Glomerular endothelial cell (primary cell): ENCODE measurements at places on chromosomes 7 and 10.
A peak's percentile ranks its signal among the peaks of the same experiment; 100 is the strongest.

GRCh38 chr10:366186-366585 lies 230.9 kb downstream of the ZMYND11 start:
- no peak for DNase-seq

DNA sequence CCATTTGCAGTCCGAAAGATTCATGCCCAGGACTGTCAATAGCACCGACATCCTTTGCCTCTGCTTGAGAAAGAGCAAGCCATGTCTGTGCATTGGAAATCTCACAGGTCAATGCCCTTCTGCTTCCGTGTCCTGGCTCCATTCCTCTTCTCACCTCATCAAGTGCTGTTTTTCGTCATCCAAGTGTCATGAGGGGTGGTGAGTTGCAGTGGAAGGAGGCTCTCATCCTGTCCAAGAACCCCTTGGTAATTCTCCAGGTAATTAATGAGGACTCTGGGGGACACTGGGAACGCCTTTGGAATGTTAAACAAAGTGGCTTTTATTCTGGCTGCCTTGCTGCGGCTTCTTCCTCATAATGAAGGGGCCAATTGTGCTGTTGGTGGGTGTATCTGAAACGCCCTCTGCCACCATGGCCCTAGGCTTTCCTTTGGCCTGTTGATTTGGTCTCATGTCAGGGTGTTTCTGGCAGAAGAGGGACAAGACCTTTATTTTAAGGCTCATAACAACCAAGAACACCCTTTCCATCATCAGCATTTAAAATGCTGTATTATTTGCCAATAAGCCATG lies 57.7 kb downstream of the PPP1R3C start:
- DNase-seq, result no peak

DNA sequence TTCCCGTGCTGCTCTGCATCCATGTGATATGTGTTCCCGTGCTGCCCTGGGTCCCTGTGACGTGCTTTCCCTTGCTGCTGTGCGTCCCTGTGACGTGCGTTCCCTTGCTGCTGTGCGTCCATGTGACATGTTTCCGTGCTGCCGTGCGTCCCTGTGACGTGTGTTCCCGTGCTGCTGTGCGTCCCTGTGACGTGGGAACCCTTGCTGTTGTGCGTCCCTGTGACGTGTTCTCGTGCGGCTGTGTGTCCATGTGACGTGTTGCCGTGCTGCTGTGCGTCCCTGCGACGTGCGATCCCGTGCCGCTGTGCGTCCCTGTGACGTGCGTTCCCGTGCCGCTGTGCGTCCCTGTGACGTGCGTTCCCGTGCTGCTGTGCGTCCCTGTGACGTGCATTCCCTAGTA lies 45.8 kb downstream of the WDR37 start:
- no peak for DNase-seq

GRCh38 chr10:46558392-46559185 lies 2.1 kb upstream of the GPRIN2 start:
- DNase-seq, result no peak

GRCh38 chr7:18153183-18153748 lies 125.6 kb upstream of the PRPS1L1 start:
- no peak for DNase-seq

GRCh38 chr10:20768843-20769242 lies 128.3 kb downstream of the NEBL start:
- no peak for DNase-seq

DNA sequence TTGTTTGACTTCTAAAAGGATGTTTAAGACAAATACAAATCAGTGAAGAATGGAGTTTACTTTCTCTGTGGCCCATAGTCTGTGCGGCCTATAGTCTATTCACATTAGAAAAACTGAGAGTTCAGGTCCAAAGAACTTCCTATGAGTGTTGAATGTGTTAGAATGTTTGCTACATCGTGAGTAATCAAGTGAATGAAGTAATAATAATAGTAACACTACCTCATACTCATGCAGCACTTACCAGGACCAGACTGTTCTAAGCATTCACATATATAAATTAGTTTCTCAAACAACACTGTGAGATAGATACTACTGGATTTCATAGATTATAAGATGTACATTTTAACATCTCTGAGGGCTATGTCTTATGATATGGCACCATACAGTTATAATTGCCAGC lies 70.4 kb downstream of the RALA start:
- DNase-seq, result no peak

GRCh38 chr10:109030581-109031210 lies 892.6 kb downstream of the XPNPEP1 start:
- DNase-seq, result no peak

GRCh38 chr7:47361746-47362215 lies 220.1 kb downstream of the TNS3 start:
- no peak for DNase-seq

DNA sequence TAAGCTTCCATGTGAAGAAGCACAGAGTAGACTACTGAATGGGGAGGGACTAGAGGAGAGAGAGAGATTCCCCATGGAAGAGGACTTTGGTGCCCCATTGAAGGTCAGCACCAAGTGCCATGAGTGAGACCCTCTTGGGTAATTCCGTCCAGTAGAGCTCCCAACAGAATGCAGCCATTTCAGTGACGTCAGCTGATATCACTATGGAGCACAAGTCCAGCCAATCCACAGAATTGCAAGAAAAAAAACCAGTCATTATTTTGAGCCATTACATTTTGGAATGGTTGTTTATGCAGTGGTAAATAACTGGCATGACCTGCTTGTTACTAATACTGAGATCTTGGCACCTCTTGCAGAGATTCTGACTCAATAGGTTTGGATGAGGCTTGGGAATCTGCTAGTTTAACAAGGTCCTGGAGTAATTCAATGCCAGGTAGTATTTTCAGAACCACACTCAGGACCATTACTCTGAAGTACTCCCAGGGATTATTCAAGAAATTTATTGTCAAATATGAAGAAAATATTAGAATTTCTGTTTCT lies 52.6 kb upstream of the SP8 start:
- DNase-seq, result no peak

DNA sequence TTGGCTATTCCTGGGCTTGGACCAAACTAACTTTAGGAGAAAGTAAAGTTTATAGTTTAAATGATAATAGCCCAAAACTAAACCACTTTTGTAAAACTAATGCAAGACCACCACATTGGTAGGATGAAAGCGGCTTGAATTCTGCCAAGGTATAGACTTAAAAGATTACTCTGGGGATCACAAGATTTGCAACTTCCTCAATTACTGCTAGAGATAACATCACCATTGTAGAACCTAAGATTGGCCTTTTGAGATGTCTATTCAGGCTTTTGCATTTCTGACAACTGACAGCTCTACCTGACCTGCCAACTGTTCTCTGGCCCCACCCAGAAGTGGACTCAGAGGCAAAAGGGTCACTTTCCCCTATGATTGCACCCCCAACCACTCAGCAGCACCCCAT lies 162.4 kb downstream of the TNS3 start:
- no peak for DNase-seq

DNA sequence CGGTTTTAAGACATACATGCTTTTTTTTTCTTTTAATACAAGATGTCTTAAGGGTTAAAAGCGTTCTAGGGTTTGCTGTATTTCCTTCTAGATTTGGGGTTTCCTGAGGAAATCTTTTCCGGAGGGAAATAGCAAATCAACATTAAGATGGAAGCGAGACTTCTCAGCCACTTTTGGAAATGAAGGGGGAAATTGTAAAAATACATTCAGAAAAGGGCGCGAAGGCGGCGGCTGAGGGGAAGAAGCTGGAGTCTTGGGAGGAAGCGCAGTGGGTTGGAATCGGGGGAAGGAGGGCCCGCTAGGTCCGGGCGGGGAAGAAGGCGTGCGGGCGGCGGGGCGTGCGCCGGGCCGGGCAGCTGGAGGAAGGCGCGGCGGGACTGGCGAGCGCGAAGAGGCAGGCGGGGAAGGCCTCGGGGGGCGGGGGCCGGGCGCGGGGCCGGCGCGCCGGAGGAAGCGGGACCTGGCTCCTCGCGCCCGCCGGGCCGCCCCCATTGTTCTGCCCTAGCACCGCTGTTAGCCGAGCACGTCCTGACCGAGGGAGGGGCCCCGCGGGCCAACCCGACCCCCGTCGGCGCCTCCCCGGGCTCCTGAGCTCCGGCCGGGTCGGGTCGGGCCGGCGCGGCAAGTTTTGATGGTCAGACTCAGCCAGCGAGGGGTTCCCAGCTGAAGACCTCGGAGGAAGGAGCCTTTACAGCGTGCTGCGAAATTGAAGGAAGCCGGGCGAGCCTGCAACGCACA lies 1.5 kb upstream of the SKIDA1 start:
- DNase-seq, result no peak

DNA sequence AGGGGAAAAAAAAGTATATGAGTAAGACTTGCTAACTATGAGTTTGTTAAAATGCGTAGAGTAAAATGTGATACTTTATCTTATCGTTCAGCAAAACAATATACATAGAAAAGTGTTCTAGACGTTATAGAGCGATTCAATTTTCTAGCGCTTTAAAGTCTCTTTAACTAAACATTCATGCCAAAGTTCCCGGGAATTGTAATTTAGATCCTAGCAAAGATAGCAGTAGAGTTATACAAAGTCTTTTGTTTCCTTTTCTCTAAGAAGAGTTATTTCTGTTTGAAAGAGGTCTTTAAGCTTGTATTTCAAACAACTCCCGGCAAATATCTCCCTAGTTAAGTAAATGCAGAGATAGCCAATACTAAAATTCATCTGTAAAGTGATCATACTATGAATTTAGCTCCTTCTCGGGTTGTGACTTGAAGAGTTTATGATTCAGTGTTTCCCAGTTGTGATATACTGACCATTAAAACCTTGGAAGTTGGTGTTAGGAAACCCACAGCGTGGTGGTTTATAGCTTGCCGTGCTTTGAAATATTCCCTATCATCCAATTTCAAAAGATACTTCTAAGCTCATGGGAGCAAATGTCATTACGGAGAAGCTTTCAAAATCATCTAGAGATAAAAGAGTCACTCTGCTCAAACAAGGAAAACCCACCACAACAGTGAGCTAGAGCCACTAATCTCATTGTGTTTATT lies 171.7 kb downstream of the CSTF2T start:
- DNase-seq, result no peak

- no peak for DNase-seq
Observed at GRCh38 chr7:151490456-151491105, 29.1 kb downstream of the RHEB start.

- no peak for DNase-seq
Observed at GRCh38 chr7:50507898-50508470, 57.2 kb downstream of the DDC start.

GRCh38 chr10:82866424-82867020 lies 991.5 kb downstream of the NRG3 start:
- no peak for DNase-seq

- DNase-seq, result no peak
Observed at GRCh38 chr10:96299383-96299782, 4.9 kb upstream of the DNTT start.

GRCh38 chr7:85776691-85777345 lies 590.0 kb upstream of the SEMA3D start:
- no peak for DNase-seq

DNA sequence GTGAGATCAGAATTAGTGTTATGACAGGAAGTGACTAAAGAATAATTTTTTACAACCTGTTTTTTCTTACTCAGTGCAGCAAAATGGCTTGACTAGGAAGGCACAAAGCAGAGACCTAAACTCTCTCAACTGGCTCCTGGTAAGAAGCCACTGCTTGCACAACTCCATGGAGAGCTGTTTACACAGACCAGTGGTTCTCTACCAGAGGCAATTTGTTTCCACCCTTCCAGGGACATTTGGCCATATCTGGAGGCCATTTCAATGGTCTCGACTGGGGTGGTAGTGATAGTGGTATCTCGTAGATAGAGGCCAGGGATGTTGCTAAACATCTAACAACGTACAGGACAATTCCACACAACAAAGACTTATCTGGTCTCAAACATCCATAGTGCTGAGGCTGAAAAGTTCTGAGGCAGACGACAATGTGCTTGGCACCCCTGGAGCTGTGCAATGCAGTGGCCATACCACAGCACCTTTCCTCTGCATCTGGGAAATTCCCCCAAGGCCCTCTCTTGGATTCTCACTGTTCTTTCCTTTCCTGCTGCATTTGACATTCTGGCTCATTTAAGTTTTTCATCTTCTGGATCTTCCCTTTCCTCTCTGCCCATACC lies 105.4 kb upstream of the LAMB4 start:
- DNase-seq, result no peak

DNA sequence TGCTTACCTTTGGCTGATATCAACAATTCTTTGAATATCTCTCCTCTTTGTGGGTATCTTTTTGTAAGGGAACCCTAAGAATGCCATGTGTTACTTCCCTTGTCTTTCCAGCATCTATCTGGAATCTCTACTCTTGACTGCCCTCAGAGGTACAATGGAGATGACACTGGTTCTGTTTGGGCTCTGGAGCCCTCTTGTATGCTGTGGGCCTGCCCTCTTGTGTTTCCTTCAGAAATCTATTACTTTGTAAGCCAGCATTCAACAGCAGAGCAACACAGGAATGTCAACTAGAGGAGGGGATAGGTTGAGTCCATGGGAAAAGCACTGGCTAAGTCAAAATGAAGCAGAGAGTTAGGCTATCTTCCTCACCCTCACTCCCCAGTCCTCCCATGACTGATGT lies 142.3 kb downstream of the XPNPEP1 start:
- DNase-seq, result no peak

GRCh38 chr10:29465384-29465783 lies 169.4 kb downstream of the SVIL start:
- no peak for DNase-seq

DNA sequence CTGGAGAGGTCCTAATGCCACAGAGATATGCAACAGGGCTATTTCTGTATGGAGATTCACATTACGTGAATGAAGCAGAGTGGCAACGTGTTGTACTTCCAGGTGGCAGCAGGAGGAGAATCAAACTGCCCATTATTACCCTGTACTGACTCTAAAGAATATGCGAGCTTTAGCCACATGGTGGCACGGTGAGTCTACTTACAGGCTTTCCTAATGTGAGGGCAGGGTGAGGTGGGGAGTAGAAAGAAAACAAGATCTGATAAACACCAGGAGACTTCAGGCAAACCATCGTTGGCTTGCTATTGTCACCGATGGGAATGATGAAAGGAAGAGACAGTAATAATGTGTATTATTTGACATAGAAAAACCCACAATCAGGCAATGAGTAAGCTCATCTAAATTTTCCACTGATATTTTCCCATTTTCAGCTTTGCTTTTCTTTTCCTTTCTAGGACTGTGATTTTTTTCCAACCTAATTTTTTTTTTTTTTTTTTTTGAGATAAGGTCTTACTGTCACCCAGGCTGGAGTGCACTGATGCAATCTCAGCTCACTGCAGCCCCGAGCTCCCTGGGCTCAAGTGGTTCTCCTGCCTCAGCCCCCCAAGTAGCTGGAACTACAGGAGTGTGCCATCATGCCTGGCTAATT lies 164.3 kb downstream of the BTAF1 start:
- DNase-seq, result peak; percentile 64

GRCh38 chr10:74244097-74244685 lies 93.2 kb downstream of the ADK start:
- no peak for DNase-seq
